ENCODE measurements at places on chromosomes 5 and 9.

DNA sequence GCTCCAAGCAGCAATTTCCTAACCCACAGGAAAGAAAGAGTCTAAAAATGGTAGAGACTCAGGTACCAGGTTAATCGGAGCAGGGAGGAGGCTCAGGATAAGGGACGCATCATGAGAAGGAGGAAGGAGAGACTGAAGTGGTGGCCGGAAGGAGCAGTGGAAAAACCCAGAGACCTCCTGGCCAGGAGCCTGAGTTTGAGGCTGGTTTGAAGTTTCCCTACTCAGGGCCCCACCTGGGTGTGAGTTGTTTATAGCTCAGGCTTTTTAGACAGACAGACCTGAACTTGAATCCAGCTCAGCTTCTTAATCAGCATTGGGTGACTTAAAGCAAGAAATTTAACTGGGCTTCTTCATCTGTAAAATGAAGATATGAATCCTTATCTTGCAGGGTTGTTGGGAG is 11.9 kb upstream of the AQP7 start:
- peak; percentile 44 for DNase-seq

GRCh38 chr9:109602987-109603386 is 104.9 kb upstream of the PTPN3 start:
- DNase-seq = no peak

DNA sequence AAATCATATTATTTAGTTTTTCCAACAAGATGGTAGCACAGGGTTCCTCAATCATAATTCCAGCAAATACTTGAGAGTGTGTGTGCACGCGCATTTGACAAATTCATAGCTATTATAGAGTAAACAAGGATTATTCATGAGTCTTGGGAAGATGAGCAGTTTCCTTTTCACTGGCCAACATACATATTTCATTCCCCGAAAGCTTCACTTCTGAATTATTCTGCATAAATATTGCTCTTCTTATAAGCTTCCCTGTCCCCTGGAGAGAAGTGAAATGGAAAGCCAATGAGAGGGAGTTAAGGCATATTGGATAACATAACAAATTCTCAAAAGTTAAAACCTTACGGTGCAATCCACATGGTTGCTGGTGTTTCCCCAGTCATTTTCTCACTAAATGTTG is 386.4 kb upstream of the SEMA6A start:
- no peak for DNase-seq

GRCh38 chr9:4892501-4893194 is 92.4 kb upstream of the JAK2 start:
- no peak for DNase-seq

GRCh38 chr5:76776391-76776790 is 42.4 kb upstream of the F2RL1 start:
- no peak for DNase-seq

DNA sequence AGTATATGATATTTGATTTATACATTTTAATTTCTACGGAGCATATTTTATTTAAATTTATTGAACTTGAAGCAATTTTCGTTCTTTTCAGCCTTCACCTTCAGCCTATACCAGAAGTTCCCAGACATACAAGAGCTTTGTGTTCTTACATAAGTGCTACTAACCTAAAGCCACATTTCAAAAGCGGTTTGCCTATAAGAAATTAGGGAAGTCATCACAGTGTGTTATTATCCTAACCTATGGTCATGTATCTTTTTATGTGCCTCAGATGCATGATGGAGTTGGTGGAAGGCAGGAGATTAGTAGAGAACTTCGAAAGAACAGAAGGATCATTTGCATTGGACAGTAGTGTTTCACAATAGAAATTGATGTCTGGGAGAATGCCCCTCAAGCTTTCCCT is 3.1 kb downstream of the KIF2A start:
- no peak for DNase-seq

DNA sequence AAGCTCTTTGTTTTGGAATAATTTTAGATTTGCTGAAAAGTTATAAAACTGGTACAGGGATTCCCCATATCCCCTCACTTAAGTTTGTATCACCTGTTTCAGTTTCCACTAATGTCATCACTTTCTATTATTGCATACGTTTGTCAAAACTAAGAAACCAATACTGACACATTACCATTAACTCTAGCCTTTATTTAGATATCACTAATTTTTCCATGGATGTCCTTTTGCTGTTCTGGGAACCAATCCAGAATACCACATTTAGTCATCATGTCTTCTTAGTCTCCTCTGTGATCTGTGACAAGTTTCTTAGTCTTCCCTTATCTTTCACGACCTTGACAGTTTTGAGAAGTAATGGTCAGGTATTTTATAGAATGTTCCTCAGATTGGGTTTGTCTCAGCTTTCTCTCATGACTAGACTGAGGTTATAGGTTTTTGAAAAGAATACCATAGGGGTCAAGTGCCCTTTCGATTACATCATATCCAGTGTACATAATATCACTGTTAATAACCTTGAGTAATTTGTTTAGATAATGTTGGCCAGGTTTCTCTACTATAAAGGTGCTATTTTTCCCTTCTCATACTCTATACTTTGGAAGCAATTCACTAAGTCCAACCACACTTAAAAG is 51.9 kb upstream of the NMUR2 start:
- no peak for DNase-seq

DNA sequence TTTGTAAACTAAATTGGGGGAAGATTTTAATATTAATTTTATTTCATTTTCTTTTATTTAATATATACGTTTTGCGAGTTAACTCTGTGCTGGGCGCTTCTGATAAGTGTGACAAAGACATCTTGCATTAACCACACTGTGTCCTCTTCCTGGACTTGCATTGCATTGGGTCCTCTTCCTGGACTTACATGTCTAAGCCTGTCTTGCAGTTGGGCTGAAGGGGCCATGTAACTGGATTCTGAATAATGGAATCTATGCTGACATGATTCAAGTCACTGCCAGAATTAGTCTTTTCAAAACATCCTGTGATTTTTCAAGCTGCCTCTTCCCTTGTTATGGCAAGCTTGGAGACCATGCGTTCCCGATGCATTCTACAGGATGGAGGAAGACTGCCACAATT is 122.6 kb downstream of the TRIM32 start:
- DNase-seq = no peak
